ENCODE measurements at places on chromosomes 3 and 15.

- no peak for DNase-seq
These were observed 200.2 kb upstream of the GOLGA6L4 start for GRCh38 chr15:84035399-84035766.

DNA sequence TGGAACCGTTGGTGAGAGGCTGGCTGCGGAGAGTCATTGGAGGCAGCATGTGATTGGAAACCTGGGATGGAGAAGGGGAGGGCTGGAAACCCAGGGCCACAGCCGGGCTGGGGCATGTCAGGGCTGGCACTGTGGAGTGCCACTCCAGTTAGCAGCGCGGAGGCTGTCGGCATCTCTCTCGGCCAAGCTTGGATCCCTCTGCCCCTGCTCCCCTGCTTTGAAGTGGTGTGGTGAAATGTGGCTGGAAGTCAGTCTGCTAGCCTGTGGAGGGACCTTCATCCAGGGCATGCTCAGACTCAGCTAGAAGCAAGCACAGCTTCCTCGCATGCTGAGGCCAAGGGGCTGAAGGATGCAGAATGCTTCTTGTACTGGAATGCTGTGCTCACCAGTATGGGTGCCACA lies 13.5 kb downstream of the SLCO3A1 start:
- DNase-seq = no peak

DNA sequence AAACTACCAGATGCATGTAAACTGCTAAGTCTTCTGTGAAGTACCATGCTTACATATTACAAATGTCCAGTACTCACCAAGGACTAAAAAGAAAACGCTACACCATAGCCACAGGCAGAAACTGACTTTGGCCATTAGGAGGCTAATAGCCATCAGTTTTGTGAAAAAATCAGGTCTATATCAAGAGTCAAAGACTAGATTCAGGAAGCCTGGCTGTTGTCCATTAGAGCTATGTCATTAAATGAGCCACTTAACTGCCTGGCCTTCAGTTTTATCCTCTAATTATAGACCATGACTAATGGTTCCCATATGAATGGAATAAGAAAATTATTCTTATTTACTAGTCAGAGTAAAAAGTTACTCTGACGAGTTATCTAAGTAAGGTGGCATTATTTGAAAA lies 144.1 kb downstream of the VPS13C start:
- DNase-seq = no peak

- no peak for DNase-seq
These were observed 94.3 kb downstream of the RYR3 start for GRCh38 chr15:33405096-33405495.

DNA sequence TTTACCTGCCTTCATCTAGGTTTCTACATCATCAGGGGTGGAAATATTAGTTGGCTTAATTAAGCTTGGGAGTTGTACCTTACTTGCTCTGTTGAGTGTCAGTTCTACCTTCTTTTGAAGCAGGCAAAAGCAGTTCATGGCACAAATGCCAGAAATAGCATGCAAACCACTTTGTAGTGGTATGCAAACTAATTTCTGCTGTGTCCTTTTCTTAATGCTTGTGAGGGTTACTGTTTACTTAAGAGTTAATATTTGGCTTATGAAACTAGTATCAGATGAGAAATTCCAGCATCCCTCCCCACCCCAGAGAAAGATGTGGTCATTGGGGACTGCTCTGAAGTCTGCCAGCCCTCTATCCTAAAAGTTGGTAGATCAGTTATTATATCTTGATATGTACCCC lies 7.1 kb downstream of the ATP2C1 start:
- DNase-seq = no peak

DNA sequence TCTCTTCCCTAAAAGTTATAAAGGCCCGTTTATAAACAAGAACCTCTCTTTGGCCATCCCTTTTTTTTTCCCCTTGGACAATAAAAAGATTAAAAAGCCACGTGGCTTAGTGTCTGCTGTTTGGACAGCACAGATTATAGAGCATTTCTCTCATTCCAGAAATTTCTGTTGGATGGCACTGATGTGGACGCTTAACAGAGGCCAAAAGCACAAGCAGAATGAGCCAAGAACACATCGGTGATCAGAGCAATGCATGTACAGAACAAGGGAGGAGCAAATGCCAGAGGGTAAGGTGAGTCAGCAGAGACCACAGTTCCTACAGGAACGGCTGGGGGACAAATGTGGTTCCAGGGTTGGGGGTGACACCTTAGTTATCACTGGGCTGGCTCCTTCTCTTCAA lies 30.3 kb upstream of the CTNNB1 start:
- no peak for DNase-seq

- DNase-seq = no peak
These were observed 622 bp upstream of the PLSCR1 start for GRCh38 chr3:146544929-146545528.

GRCh38 chr3:89364314-89364713 lies 256.9 kb downstream of the EPHA3 start:
- no peak for DNase-seq

GRCh38 chr15:57969355-57969754 lies 96.2 kb downstream of the ALDH1A2 start:
- DNase-seq = no peak

- no peak for DNase-seq
These were observed 222.4 kb downstream of the CACNA2D3 start for GRCh38 chr3:54344601-54345231.

DNA sequence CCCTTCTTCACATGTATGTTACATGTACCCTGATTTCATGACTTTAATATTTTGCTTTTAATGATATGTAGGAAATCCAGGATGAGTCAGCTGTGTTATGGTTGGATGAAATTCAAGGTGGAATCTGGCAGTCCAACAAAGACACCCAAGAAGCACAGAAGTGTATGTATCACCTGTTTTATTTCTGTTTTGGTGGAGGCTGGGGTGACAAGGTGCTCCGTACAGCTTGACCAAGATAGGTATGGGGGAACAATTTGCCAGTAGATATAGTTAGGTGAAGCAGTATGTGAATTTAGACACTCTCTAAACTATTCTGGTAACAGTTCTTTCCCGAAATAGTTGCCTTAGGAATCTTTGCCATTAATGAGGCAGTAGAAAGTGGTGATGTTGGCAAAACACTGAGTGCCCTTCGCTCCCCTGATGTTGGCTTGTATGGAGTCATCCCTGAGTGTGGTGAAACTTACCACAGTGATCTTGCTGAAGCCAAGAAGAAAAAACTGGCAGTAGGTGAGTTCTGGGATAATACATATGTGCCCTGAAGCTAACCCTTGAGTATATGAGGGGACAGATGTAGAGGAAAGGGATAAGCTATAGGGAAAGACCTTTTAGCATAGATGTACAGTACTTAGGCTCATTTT lies 63.7 kb upstream of the CRTC3 start:
- no peak for DNase-seq

DNA sequence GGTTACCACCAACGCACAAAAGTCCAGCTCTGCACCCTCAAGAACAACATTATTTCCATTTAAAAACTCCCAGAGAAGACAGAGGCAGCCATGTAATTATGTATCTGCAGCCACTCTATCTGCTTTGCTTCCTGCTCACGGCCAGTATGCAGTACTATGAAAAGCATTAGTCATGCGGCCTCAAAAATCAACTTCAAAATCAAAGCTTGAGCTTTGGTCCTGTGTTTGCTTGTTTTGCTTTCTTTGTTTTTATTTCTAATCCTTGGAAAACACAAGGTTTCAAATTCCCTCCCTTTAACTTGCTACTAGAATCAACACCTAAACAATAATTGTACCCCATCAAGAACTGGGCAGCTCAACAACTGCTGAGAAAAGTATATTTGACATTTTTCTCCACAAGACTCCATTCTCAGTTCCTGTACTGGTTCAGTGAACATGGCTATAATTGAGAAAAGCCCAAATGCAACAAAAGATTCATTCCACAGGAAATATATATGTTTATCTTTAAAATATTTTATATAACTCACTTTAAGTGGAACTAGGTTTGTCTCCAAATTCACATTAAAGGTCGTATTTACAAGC lies 37.6 kb downstream of the GBE1 start:
- no peak for DNase-seq

- no peak for DNase-seq
These were observed 44.6 kb upstream of the VILL start for GRCh38 chr3:37945807-37946530.

- DNase-seq = no peak
These were observed 869 bp downstream of the PLA1A start for GRCh38 chr3:119598410-119599098.

DNA sequence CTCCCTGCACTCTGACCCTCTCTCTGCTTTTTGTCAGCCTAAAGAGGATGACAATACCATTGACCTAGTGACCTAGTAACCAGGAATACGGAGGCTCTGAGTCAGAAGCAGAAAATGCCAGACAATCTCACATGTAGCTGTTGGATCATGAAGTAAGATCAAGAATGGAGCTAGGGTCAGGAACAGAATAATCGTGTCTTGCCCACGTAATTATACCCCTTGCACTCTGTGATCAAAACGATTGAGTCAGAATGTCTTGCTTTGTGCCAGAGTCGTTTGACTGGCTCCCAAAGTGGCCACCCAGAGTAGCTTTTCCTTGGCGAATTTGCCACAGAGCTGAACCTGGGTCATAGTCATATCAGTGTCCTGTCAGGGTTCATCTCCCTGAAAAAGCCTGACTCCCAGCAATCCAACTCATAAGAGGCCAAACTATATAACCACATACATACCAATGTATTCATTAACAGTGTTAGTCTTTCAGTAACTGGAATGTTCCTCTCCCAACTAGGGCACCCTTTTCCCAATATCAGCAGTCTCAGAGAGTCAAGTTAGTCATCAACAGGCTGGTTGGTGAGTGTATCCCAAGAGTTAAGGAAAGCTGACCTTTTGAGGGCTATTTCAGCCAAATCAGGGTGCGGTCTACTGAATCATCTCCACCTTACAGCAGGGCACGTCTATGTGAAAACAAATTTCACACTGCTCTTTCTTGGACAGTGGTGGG lies 5.0 kb upstream of the CDV3 start:
- DNase-seq = no peak

Data from KG1 (cell line).